ENCODE measurements at places on chromosomes 16 and 17.

DNA sequence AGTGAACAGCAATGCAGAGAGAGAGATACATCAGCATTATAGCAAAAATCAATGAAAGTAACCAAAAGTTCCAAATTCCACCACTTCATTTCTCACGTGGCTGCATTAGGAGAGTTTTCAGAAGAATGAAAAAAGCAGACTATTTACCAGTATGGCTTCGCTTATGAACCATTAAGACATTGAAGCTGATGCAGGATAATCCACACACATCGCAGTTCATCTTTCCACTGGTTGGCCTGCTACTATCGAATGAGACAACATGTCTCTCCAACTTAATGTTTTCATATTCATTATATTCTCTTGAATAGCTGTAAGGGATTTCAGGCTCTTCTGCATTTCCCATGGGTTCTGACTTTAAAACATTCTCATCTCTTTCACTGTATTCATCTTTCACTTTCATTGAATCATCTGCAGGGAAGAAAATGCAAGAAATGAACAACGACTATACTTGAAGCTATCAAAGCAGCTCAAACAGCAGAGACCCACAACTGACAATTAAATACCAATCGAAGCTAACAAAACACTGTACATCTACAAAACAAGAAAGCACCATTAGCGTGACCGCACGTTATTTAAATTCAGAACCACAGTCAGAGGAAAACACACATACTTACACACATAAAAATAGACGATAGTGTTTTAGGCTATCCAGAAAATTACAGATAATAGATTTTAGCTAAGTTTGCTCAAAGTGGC is 54.9 kb downstream of the GRB7 start:
- no peak for DNase-seq

DNA sequence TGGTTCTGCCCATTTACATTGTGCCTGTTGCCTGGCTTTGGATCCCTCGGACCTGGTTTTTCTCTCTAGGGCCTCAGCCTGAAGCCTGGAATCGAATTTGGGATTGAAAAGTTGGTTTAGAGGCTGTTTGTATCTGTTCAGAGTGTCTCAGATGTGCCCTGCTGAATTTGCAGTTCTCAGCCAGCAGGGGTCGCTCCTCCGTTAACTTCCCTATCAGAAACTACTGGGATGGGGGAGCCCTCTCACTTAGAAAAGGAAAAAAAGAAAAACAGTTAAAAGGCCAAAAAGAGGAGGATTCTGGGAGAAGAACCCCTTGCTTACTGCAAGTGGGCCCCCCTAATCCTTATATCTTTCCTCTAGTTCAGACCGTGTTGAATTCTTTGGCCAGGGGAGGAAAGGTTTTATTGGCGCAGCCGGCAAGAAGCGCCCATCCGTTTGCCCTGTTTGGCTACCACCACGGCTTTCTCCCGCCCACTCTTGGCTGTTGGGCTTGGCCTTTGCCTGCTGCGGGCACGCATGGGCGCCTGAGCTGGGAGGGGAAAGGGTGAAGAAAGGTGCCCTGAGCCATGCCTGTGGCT is 8.7 kb downstream of the FZD2 start:
- no peak for DNase-seq

DNA sequence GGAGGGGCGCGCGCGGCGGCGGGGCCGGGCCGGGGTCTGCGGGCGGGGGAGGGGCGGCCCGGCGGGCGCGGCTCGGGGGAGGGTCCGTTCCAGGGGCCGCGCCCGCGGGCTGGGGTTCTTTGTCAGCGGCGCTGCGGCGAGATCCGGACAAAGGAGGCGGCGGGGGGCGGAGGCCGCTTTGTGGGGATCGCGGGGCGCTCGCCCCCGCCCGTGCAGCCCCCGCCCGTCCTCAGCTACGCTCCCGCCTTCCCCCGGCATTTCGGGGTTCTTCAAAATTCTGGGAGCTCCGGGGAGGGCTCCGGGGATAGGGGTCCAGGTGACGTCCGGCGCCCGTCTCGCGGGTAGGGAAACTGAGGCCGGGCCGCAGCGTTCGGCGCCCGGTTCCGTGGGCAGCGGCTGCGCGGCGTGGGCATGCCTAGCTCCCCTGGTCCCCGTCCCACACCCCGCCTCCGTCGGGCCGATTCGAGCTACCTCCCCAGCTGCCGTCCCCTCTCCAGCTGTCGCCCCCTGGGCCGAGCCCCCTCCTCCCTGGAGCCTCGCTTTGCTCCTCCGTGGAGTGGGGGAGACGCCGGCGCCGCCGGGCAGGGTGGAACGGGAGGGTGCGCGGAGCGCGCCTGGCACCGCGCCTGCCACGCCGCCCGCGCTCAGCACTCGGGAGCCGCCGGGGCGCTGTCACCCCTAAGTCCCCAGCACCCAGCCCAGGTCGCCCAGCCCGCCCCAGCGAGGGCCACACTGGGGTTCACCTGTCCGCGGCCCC is 546 bp downstream of the SNN start:
- no peak for DNase-seq

GRCh38 chr17:55774846-55775271 is 24.0 kb downstream of the PCTP start:
- DNase-seq = no peak

DNA sequence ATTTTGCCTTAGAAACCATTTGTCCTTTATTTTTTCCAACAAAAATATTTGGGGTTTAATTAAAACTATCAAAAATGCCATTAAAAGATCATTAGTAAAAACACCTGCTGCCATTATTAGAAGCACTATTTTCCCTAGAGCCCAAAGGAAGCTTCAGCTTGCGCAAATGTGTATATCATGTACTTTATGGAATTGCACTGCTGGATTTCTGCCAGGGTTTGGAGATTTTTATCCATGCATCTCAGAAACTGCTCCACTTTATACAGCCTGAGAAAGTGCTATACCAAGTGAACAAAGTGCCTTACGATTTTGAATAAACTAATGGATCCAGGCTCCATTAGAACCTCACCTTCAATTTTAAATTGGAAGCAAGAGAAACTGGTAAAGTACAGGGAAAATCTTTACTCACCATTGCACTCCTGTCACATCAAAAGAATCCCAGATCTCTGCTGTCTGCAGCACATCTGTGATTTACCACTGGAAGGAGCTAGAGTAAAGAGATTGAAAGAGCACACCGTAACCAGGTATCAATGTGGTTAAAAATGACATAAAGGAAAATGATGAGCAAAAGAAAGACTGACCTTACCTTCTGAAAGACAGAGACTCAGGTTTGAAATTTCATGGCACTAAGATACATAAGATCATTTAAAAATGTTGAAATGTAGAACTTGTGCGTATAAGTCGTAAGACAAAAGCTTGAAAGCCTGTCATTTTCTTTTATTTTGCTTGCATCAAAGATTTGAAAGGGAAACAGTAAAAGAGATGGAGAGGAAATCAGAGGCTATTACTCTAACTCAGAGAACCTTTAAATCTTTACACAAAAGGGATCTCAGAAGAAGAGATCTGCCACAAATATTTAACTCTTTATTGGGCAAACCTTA is 678.1 kb upstream of the GOT2 start:
- DNase-seq = no peak

GRCh38 chr16:68520649-68521086 is 18.4 kb upstream of the ZFP90 start:
- DNase-seq = no peak

DNA sequence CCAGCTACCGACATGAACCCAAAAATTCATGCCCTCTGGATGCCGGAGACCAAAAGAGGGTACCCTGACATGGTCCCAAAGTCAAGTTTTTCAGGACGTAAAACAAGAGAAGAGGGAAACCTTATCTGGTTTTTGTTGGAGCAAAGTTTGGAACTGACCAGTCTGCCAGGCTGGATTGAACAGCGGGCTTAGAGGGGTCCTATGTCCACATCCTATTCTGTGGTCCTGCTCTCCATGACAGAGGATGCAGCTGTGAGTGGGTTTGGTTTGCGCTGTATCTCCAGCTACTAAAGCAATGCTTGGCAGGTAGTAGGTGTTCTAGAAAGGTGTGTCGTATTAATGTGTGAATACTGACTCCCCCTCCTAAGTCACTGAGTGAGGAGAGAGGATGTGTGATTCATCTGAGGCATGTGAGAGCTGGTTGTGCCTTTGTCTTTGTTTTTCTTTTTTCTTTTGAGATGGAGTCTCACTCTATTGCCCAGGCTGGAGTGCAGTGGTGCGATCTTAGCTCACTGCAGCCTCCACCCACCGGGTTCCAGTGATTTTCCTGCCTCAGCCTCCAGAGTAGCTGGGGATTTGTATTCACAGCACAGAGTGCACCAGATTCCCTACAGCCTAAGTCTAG is 31.0 kb downstream of the PMM2 start:
- DNase-seq = no peak
